ENCODE measurements at places on chromosomes 3 and 15.

DNA sequence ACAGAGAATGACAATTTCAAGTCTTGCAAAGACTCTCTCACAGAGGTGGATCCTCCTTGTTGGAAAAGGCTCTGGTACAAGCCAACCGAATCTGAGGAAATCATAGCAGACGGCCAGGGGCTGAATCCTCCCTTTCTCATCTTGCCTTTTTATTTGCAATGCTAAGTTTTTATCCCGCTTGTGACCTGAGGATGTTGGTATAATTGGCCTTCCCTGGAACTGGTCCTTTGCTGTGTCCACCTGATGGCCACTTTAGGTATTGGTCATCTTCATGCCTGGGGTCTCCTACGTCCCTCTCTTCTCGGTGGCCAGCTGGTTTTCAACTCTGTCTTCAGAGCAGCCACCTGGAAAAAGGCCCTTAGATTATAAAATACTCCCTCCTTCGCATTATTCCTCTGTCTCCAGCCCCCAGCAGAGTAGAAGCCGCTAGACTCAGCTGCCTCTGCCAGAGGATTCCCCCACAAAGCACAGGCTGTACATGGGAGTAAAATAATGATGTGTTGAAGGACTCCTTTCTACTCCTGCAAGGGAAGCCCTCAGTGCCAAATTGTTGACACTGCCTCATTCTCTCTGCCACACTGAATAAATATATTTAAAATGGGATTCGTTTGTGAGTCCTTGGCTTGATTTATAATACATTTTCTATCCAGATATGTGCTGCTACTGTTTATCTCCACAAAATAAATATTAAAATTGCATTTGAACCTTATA is 208.9 kb upstream of the CFAP20DC start:
- no peak for DNase-seq

DNA sequence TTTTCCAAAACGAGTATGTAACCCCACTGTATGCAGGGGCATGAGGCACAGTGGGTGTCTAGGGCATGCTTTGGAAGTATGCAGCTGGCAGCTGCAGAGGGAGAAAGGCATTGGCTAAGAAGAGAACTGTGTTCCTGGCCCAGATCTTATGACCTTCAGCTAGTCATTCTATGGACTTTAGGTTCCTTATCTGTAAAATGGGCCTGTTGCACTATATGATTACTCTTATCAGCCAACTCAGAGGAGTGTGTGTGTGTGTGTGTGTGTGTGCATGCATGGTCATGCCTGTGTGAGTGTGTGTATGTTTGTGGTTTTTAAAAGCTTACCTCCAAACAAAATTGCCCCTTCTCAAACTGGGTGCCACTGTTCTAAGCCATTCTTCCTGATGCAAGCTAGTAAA is 27.4 kb upstream of the CHST2 start:
- DNase-seq: no peak

GRCh38 chr3:4417449-4417848 is 49.6 kb downstream of the SUMF1 start:
- DNase-seq: no peak

- DNase-seq: no peak
Measured at GRCh38 chr15:86879250-86880229, 799.9 kb downstream of the AGBL1 start.

DNA sequence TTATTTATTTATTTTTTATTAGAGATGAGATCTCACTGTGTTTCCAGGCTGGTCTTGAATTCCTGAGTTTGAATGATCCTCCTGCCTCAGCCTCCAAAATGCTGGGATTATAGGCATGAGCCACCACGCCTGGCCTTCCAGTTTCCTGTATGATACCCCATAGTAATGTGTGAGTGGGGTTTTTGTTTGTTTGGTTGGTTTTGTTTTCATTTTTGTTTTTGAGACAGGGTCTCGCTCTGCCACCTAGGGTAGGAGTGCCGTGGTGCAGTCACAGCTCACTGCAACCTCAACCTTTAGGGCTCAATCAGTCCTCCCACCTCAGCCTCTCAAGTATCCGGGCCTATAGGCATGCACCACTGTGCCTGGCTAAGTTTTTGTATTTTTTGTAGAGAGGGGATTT is 30.9 kb downstream of the GOLM2 start:
- DNase-seq: no peak

DNA sequence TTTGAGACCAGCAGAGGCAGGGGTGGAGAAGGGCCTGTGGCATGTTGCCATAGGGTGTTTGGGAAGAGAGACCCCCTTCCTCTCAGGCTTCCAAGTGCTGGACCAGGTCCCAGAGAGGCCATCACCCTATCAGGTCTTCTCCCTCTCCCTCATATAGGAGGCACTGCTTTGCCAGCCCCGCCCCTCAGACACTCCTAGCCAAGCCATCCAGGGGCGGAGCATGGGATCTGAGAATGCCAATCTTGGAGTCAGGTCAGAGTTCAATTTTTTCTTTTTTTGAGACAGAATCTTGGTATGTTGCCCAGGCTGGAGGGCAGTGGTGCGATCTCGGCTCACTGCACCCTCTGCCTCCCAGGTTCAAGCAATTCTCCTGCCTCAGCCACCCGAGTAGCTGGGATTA is 32.7 kb downstream of the CRABP1 start:
- no peak for DNase-seq

DNA sequence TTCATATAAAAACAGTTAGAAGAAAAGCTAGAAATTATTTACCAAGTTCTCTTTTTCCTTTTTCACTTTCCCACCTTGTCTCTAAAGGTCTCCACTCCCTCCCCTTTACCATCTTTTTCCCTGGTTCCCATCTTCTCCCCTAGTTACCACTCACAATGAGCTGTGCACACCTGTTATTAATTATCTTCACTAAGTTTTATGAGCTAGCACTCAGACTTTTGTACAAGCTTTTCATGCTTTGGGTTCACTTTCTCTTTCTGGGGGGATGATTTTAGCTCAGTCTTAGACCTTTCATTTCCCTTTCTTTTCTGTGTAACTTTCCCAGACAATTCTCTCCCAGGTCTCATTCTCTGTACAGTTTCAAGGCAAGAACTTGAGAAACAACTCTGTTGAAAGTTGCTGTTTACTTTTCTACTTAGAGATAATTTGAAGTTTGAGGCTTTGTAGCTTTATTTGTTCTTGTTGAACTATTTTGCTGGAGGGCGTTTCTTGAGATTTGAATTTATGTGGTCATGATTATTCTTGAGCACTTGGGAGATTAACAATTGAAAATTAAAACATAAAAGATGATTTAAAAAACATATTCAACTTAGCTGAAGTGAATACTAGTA is 24.0 kb upstream of the AADAC start:
- DNase-seq: no peak

- no peak for DNase-seq
Measured at GRCh38 chr15:39099524-39099923, 481.4 kb upstream of the THBS1 start.

GRCh38 chr15:68431037-68431791 is 749 bp downstream of the ITGA11 start:
- no peak for DNase-seq

DNA sequence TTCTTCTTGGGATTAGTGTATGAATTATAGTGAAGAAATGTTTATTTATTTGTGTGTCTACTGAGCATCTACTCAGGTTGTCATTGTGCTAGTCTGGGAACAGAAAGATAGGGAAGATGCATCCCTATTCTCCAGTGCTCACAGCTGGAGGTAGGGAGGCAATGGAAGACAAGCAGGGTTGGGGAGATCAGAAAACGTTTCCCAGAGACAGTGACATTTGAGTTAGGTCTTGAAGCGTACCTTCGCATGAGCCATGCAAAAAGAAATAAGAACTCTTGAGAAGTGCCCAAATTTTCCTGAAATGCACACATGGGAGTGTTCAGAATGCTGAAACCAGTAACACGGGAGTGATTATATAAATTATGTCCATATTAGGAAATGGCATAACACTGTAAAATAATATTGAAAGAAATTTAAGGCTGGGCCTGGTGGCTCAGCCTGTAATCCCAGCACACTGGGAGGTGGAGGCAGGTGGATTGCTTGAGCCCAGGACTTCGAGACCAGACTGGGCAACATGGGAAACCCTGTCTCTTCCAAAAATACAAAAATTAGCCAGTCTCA is 5.3 kb upstream of the CEMIP start:
- no peak for DNase-seq

DNA sequence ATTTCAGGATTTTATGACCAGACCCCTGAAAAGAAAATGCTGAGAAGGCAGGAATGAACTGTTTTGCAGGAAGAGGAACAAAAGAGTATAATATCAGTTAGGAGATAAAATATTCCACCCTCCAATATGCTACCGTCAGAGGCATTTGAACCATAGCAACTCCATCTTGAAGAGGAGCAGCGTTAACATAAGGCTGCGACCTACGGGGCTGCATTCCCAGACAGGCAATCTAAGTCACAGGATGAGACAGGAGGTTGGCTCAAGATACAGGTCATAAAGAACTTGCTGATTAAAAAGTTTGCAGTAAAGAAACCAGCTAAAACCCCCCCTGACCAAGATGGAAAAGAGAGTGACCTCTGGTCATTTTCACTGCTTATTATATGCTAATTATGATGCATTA is 22.9 kb downstream of the CCDC39 start:
- DNase-seq: no peak

DNA sequence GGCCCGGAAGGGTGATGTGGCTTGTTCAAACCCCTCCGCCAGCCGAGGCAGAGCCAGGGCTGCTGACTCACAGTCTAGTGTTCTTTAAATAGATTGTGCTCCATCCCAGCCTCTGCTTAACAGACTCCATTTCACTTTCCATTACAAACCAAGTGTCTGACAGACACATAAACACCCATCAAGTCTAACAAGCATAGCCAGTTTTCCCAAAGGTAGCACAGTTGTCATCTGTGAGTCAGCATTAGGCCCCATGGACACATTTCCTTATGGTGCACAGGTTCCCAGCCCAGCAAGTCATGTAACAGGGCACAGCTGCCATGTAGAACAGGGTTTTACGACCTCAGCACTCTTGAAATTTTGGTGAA is 109.9 kb upstream of the RAP2B start:
- DNase-seq: no peak

GRCh38 chr3:117633207-117633606 is 923.6 kb downstream of the TUSC7 start:
- DNase-seq: no peak

GRCh38 chr15:81809543-81809942 is 236.3 kb downstream of the MEX3B start:
- DNase-seq: no peak

DNA sequence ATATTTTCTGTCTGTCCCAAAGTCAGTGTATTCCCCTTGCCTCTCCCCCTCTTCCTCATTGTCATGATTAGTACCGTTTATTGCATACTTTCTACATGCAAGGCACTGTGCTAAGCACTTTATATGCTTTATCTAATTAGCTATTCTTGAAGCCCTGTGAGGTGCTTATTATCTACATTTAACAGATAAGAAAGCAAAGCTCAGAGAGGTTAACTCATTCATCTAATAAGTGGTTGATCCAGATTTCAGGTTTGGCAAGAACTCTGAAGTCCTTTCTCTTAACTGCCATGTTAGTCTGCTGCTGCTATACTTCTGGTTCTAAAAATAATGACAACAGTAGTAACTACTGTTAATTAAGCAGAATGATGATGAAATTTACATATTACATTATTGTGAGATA is 13.5 kb downstream of the IQGAP1 start:
- no peak for DNase-seq

DNA sequence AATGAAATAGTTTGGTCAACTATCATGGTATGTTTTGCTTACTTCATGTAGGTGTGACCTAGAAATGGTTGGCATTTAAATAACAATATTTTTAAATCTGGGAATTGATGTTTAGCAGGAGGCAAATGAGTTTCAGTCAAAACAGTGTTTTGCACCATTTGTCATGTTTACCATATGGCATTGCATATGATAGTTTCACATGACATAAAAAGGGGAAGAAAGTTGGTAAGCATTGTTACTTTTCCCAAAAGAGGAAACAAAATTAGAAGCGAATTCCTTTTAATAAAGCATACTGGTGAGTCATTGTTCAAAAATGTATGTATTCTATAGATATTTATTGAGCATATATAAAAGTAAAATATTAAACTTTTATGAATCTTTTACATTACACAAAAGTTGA is 2.3 kb downstream of the RNF13 start:
- DNase-seq: no peak

DNA sequence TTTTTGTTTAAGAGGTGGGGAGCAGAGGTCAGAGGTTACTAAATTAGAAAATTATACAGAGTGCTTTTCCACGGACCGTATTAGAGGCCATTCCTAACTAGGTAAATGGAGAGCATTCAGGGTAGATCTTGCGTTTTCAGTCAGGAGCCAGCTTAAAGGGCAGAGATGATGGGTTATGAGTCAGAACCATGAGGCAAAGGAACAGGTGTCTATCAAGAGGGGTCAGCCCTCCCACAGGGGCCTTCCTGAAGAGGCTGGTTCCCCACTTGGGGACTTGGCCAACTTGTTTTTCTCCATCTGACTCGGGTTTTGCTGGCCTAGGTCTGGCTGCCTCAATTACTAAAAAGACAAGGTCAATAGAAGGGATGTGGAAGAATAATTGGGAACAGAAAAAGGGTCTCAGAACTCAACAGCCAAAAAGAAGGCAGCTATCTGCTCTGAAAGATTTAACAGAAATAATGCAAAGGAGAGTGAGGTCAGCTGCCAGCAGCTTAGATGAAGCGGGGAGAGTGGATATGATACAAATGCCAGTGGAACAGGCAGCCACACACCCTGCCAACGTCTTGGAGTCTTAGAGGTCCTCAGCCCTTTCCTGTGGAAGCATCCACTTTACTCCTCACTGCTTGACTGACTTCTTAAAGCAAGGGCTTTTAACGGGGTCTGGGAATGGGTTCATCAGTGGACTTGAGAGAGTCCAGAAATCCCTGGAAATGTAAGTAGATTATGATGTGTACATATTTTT is 17.6 kb downstream of the MTMR14 start:
- no peak for DNase-seq

DNA sequence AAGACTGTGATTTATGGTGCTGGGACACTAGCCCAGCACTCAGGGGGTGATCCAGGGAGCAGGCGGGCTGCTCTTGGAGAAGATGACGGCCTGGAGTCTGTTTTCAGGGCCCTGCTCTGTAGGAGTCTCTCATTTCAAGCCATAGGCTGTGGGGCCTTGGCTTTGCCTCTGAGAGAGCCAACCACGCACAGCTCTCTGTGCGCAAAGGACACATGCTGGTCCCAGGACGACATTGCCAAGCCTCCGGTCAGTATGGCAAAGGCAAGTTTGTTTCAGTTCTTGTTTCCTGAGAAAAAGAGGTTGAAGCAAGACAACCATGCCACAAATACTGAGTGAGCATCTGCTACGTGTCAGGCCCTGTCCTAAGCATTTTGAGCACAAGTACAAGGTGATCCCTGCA is 197.1 kb downstream of the EPHB1 start:
- DNase-seq: no peak

- no peak for DNase-seq
Measured at GRCh38 chr15:65323071-65323511, 18.6 kb downstream of the RNU5B-1 start.

GRCh38 chr3:174253196-174253823 is 605.8 kb upstream of the NAALADL2 start:
- DNase-seq: no peak

Data from activated T-cell treated with anti-CD3 and anti-CD28 coated beads, Interleukin-2, amount 50 U/mL, for 4 hours (primary cell).